Nephron progenitor cell (in vitro differentiated cells): ENCODE measurements at places on chromosomes 7 and 10.

DNA sequence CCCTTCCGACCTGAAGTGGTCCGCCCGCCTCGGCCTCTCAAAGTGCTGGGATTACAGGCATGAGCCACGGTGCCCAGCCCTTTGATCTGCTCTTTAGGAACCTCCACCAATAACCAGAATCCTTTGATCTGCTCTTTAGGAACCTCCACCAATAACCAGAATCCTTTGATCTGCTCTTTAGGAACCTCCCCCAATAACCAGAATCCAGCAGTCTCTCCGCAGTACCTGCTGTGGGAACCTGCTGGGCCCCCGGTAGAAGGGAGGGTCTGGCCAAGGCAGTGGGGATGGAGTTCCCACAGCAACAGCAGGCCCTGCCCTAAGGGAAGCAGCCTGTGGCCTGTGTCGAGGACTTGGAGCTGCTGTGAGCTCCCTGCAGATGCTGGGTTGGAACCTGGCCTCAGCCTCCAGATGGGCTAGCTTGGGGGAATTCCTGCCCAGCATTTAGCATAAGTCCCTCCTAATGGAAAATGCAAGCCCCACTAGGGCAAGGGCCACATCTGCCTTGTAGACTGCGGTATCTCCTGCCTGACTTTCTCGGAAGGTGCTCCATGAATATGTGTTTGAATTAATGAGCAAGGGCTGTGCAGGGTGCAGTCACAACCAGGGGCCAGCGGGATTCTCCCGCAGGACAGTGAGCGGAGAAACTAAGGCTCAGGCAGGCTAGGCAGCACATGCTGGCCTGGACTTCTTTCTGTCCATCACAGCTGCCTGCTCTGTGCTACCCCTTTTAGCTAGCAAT lies 165.8 kb downstream of the UBE2H start:
- no peak for DNase-seq

DNA sequence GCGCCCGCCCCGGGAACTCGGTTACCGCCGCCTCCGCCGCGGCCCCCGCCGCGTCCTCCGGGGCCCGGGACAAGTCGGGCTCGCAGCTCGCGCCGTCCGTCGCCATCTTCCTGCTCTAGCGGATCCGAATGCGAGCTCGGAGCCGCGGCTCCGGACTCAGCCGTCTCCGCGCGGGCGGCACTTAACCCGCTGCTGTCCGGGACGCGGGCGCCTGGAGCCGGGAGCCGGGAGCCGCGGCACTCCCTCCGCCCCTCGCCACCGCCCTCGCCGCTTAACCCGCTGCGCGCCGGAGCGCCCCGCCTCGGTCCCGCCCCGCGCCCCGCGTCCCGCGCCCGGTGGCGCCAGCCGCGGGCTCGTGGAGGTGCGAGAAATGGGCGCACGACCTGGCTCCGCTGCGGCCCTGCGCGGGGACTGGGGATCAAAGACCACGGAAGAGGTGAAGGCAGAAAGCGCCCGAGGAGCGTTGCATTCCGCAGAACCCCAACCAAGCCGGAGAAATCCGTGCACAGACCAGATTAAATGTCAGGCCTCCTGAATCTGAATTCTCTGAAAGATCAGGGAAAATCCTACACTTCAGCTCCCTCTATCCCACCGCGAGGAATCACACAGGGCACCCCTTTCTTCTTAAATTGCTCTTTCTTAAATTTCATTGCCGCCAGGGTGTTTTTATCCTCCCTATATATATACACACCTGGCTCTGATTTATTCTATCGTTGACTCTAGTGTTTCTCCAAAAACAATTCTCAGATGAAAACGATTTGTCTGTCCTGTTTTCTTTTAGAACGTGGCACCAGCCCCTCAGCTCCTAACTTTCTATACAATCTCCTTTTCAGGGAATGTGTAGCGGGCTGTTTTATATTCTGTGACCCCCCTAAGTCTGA lies at the start of gene CTTNBP2:
Gene CTTNBP2 (minus strand): TSS at position 132 of the 881 bp plus-strand sequence. CDS start 26 bp downstream, at position 106.
- DNase-seq, result peak; percentile 79

DNA sequence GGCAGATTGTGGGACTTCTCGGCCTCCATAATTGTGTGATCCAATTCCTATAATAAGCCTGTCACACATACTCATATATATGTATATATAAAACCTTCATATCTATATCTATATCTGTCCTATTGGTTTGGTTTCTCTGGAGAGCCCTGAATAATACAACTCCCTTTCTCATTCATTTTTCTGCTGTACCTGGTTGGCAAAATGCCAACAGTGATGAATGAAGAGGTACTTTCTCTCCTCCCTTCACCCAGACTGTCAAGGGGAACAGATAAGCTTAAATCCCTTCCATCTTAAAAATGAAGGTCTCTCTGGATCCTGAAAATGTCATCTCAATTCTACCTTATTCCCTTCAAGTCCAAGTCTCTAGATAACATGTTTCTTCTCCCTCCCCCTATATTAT lies 60.3 kb upstream of the FOXP2 start:
- DNase-seq, result no peak

GRCh38 chr10:114061148-114061547 lies 17.5 kb downstream of the ADRB1 start:
- DNase-seq, result no peak

GRCh38 chr7:31020161-31020560 lies 31.9 kb upstream of the ADCYAP1R1 start:
- DNase-seq, result no peak

DNA sequence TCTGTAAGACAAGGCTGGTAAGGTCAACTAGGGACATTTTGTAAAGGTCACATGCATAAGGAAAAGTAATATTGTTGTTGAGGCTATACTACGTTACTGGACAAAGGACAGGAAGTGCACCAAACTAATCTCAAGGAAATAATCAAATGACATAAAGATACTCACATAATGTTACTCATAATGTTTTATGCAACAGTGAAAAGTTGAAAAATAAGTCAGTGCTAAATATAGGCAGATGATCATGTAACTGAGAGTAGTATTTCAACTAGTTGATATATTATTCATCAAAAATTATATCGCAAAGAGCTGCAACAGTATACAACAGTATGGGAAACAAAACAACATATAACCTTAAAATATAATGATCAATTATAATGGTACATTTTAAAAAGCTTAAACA lies 215.7 kb downstream of the PTN start:
- no peak for DNase-seq

- no peak for DNase-seq
These were observed 64.0 kb downstream of the ZNF33B start for GRCh38 chr10:42574336-42574735.

DNA sequence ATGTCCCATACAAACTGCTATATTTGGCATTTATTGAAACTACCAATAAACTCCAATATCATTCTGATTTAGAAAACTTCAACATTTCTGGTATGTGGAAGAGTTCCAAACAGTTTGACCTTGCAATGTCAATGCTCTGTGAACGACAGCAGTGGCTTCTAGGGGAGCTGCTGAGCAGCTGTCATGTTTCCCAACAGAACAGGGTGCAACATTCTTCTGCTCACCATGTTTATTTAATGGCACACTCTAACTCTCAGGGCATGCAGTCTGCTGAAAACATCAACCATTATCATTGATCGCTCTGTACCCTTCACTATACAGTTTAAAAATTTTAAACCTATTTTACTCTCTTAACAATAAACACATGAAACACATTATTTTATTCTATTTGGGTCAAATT lies 25.9 kb downstream of the LMOD2 start:
- no peak for DNase-seq

DNA sequence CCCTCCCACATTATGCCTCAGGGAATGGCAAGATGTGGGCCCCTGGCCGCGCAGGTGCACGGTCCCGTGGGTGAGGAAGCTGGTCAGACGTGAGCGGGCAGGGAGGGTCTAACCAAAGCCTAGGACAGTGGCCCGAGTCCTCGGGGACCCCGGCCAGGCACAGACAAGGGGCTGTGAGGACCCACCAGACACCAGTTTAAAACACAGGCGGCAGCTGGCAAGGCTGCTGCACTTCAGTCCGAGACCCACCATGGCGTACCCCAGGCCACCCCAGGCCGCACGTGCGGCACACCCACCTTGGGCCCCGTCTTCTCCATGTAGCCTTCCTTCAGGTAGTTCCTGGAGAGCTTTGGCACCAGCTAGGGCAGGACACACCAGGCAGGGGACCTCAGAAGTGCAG lies 23.5 kb downstream of the GET4 start:
- DNase-seq, result no peak

DNA sequence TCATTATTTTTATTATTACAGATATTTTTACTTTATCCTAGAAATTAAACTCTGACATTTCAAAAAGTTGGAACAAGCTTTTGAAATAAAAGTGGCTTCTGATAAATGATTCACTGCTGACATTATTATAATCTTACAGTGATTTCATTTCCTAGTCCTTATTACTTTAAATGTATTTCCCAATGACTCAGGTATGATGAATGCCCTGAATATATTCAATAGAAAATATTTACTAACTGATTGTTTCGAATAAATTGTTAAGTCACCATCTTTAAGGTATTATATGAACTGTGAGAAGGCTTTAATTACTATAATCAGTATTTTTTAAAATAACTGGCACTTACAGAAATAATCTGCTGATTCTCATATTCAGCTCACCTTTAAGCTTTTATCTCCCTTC lies 21.6 kb downstream of the DKK1 start:
- DNase-seq, result no peak
